Fibroblast of skin of right quadriceps (primary cell): ENCODE measurements at places on chromosomes 3 and 15.

GRCh38 chr3:137062250-137062649, 104.5 kb downstream of the IL20RB start:
- no peak for DNase-seq

GRCh38 chr3:173893066-173893465, 495.5 kb downstream of the NLGN1 start:
- DNase-seq = peak; percentile 85

- peak; percentile 95 for DNase-seq
These were observed 46.7 kb downstream of the UBE3A start for GRCh38 chr15:25391971-25392721.

- peak; percentile 55 for DNase-seq
These were observed 51.6 kb upstream of the BLM start for GRCh38 chr15:90665288-90666134.

DNA sequence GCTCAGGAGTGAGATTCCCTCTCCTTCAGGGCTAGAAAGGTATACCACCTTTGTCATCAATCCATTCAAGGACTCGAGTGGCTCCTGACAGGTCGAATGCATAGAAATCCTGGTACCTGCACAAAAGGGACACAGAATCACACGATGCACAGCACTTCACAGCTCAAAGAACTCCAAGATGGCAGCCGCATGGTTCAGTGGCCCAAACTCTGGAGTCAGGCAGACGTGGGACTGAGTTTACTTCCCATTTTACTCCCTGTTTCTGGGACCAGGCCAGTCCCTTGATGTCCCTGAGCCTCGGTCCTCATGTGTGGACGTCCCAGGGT, 536 bp downstream of the WDR73 start:
- DNase-seq = no peak

- DNase-seq = peak; percentile 44
These were observed 22.4 kb downstream of the CYP11A1 start for GRCh38 chr15:74345051-74345450.

DNA sequence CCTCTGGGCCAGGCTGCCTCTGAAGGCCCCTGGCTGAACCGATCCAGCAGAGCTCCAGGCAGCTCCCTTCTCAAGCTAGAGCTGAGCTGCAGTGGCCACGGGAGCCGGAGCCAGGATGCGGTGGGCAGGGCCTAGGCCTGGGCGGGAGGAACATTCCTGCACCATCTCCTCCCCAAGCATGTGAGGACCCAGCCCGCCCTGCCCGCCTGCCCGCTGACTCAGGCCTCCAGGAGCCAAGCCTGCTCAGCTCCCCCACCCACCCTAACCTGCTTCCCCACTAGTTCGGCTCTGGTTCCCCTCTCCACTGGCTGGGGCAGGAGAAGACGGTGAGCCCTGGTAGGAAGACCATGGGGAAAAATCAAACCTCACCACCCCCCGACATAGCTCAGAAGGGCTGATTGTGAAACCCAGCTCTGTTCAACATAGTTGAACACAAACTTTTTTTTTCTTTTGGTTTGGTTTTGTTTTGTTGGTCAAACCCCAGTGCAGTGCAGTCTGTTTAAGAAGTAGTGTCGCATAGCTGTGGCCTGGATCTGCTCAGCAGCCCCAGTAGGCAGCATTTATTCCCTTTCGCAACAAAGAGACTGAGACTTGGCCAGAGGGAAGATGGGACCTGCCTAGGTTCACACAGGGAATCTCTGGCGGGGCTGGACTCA, 13.5 kb downstream of the SNX33 start:
- peak; percentile 93 for DNase-seq

DNA sequence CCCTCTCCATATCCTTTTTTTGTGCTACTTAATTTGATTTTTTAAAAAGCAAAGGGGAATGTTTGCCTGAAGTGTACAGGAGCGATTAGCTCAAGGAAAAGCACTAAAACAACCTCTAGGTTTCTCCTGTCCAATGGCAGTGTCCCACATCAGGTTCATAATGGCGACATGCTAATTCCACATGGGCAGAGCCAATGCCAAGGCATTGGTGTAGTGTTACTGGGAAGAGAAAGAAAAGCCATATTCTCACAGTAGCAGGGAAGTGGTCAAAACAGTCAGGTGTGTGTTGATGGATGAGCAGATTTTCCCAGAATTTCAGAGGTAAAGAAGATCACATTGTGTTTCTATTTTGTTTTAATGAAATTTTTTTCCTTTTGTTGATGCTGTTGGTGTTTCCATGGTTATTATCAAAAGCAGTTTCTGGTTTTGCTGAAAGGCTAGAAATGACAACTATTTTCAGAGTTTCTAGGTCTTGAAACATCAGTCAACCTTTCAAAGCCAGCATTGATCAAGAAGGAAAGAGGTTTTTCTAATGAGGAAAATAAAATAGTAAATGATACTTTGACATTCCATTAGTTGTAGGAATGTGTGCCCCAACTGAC, 65.2 kb downstream of the FNDC3B start:
- no peak for DNase-seq

GRCh38 chr3:123586968-123587367, 2.1 kb upstream of the HACD2 start:
- peak; percentile 52 for DNase-seq
